ENCODE measurements at places on chromosomes 3 and 15. TPM values are rescaled to one million over a fixed set of nuclear protein-coding genes. Genes with fewer than 3 reads are reported as not detected.

DNA sequence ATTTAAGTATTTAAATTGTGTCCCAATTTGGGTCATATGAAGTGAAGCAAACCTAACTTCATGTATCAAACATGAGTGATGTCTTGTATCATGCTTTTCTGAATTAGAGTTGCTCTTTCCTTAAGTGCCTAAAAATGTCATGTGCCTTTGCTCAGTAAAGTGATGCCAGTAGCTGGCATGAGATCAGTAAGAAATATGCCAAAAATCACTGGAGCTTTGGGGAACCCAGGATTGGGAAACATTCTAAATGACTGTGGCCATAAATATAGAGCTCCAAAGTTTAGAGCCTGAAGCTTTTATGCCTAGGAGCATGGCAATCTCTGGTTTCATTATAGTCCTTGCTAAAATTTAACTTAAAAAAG, 33.8 kb downstream of the RBMS3 start:
- DNase-seq, result no peak

DNA sequence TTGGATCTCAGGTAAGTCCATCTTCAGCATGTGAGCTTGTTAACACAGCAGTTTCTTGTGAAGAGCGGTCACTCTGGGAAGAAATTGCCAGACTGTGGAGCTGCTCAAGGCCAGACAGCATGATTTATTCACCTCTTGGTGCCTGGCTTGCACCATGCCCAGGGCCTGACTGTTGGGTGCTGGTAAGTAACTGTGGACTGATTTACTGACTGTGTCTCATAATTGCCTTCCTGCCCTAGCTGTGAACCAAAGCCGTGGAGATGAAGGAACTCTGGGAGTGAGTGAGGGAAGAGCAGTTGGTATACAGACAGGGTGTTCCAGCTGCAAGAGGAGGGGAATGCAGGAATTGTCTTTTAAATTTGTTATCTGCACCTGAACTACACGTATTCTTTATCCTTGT, 18.5 kb upstream of the WNT7A start:
- no peak for DNase-seq

GRCh38 chr3:131007782-131008181, 18.8 kb downstream of the ASTE1 start:
- DNase-seq, result no peak

DNA sequence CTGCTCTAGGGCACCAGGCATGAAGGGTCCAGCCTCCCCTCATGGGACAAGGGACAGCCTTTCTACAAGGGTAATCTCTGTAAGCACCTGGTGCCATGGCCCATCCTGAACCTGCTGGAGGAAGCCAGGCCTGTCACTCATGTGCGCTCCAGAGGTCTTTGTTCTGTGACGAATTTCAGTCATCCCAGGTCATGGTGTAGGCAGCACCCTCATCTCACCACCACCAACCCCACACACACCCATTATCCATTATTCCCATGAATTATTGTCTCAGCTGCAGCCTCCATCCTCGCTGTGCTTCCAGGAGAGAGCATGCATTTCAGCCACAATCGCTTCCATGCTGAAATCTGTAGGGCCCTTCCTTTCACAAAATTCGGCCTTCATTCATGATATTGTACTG, 419.3 kb downstream of the EPHB1 start:
- no peak for DNase-seq

Gene RASL12
- not detected for total RNA-seq

Gene SCAANT1
- total RNA-seq, result not detected

Gene SEMA3F
- 29.8 TPM for total RNA-seq

All from dermis microvascular lymphatic vessel endothelial cell (primary cell).